GM13977 (cell line): ENCODE measurements at places on chromosomes 13 and 19.

- DNase-seq = no peak
Observed at GRCh38 chr13:107192289-107192688, 624.4 kb upstream of the ARGLU1 start.

GRCh38 chr13:69648340-69649062, 459.1 kb upstream of the ATXN8OS start:
- no peak for DNase-seq

- no peak for DNase-seq
Observed at GRCh38 chr13:113937073-113937472, 36.8 kb downstream of the C13orf46 start.

DNA sequence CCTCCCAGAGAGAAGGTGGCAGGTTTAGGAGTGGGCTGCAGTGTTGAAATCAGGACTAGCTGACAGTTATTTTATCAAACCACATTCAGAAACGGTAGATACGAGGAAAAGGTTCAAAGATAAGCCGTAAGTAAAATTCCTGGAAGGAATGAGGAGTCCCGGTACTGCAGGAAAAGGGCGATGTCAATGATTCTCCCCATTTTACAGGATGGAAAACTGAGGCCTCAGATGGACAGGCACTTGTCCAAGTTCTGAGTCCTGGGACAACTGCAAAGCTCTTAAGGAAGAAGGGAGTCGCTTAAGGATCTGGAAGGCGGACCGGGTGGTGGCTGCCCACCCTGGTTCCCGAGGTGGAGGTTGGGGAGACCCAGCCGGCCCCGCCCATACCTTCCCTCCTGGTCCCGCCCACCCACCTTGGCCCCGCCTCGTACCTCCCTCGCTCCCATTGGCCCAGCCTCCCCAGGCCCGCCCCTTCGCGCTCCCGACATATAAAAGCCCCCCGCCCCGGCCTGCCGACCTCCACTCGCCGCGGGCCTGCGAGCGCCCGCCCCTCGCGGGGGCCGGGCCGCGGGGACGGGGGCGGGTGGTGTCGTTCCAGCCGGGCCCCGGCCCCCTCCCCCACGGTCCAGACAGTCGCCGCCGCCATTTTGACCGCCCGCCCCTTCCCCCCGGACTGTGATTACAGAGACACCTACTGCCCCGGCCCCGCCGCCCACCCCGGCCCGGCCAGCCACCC, 603 bp downstream of the RFX1 start:
- peak; percentile 87 for DNase-seq

DNA sequence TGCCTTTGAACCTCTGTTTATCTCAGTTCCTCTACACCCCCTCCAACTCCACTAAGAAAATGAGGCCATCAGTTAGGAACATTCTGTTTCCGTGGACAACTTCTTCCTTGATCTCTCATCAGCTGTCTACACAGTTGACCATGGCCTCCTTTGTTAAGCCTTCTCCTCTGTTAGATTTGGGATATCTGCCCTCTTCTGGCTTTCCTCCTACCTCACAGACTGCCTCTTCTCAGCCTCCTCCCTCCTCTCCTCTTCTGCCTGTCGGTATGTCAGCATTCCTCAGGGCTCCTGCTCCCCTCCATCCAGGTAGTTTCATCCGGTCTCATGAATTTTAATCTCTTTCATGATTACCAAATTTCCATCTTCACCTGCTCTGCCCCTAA, 454.9 kb downstream of the FOXO1 start:
- DNase-seq = no peak

DNA sequence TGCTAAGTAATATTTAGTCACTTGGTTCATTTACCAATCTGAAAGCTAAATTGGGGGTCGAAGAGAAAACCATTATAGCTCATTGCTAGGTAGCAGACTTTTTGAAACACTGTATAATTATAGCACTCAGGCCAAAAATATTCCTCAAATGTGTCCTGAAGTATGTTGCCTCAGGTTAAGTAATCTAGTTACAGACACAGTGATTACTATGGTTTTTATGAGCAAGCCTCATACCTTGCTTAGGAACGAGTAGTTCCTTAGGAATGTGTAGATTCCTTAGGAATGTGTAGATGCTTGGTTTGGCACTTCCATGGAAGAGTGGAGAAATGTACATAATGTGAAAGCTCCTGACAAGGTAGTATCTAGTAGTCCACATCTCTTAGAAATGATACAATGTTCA, 387.5 kb downstream of the LMO7 start:
- DNase-seq = no peak

GRCh38 chr13:36712770-36713169, 39.0 kb downstream of the SERTM1 start:
- DNase-seq = no peak

DNA sequence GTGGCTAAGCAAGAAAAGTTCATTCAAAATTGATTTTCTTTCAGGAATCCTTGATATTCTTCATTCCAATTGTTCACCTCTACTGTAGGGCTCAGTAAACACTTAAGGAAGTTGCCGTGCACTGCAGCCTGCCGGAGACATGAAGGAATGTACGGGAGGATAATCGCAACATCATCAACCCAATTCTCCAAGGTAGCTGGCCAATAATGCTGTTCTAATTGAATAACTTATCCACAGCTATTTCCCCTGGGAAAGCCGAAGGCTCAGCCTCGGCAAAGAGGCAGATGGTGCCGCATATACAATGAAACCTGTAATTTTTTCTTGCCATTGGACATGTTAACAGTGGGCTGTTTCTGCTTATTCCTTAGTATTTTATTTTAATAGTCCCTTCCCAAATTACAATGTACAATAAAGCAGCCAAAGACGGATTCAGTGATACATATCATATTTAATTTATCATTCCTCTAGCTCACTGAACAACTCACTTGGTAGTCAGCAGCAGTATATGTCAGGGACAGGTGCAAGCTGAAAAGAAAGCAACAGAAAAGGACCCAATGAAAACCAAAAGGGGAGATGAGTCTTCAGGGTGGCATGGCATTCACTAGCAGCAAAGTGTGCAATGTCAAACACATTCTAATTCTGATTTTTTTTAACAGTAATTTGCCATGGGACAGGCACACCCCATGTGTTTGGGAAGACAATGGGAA, 420.5 kb upstream of the KLF12 start:
- DNase-seq = no peak

DNA sequence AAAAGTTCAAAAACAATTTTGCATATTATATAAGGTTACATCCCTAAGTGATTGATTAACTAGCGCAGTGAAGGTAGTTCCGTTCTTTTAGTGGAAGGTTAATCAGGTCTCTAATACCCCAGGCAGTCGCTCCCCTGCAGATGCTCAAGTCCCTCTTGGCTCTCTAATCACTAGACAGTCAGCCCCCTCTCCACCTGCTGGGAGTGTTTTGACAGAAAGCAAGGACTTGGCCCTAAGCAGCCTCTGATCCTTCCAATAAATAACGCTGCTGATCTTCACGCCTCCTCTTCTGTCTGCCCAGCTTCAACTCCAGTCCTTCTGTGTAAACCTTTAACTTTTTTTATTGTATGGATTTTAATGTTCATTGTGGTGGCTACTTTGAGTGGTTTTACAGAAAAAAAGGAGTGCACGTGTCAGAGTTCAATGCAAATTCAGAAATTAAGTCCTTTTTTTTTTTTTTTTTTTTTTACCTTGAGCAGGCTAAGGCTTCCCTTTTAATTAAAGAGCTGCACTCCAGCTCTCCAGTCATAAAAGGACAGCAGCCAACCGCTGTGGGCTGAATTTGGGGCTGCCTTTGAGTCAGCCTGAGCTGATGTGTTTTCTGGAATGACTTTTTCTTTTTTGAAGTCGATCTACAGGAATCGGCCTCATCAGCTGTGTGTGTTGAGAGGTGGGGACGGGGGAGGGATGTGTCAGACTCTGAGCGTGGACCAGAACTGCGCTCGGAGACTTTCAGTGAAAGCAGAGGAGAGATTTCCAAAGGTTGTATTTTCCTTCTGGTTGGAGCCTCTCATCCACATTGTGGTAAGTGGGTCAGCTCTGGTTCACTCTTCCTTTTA, 33.8 kb upstream of the MYO16 start:
- DNase-seq = no peak

GRCh38 chr13:23580684-23581060, 10.5 kb downstream of the TNFRSF19 start:
- DNase-seq = no peak

DNA sequence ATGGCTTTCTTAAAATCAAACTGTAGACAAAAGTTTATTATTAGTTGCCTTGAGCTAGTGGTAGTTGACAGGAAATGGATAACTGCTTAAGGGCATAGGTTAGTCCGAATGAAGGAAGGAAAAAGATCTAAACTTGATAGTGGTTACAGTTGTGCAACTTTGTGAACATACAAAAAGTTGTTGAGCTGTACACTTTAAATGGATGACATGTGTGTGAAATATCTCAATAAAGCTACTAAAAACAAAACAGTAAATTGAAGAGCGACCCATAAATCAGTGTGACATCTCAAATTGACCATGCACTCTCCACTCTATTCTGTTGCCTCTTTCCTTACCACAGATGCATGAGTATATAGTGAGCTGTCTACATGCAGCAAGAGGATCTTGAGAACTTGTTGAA, 1757.8 kb downstream of the PCDH9 start:
- no peak for DNase-seq

- no peak for DNase-seq
Observed at GRCh38 chr13:80250213-80250810, 90.6 kb downstream of the SPRY2 start.

DNA sequence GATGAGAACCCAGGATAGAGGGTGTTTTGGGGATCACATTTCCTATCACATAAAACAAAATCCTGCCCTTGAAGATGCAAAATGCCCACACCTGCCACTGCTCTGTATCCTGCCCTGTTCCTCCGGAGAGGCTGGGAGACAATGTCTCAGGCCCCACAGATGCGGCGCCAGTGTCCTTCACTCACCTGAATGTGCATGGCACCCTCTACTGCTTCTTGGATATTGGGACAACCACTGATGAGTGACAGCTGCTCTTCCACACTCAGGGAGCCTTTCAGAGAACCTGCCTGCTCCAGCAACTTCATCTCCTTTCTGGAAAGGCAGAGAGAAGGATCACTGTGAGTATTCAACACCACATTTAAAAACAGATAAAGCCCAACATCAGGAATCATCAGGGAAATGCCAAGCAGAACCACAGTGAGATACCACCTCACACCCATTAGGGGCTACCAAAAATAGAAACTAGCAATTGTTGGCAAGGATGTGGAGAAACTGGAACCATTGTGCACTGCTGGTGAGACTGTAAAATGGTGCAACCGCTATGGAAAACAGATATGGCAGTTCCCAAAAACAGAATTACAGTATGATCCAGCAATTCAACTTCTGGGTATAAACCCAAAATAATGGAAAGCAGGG, 36.4 kb downstream of the CRYL1 start:
- peak; percentile 57 for DNase-seq

DNA sequence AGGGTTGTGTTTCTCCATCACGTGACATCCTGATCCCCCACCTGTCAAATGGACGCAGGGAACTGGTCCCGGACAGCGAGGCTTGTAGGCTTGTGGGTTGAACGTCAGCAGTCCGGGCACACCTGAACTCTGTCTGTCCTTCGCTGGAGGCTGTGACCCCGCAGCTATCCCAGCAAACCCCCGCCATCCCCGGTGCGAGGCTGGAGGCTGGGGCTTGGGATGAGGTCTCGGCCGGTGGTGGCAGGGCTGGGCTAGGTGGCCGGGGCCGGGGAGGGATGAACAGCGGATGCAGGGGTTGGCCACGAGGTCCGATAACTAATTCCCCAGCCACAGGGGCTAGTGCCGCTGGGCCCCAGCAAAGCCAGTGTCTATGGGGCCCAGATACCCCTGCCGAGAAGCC, 8.8 kb downstream of the LSM7 start:
- no peak for DNase-seq

DNA sequence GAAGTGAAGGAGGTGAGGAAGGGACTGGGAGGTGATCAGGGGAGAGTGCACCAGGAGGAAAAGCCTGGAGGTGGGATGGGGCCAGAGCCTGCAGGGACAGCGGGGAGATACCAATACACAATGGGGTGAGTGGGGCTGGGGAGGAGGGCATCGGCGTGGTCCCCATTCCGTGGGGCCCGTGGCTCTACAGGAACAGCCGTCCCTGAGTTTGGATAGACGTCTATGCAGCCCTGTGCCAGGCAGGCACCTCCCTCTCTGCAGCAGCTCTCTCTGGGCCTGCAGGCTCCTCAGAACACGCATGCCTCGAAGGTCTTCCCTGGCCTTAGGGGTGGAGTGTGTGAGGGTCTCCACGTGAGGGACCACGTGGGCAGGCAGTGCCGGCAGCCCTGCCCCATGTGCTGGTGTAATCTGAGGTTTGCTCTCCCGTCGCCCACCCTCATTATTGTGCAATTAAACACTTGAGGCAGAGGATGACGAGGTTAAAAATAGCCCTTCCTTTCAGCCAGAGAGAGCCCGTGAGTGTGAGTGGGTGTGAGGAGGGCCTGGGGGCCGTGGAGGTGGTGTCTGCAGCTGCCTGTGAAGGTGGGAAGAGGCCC, 16.5 kb downstream of the C2CD4C start:
- no peak for DNase-seq

- no peak for DNase-seq
Observed at GRCh38 chr13:32663660-32664059, 77.4 kb downstream of the PDS5B start.

- no peak for DNase-seq
Observed at GRCh38 chr13:32754179-32754578, 167.9 kb downstream of the PDS5B start.

DNA sequence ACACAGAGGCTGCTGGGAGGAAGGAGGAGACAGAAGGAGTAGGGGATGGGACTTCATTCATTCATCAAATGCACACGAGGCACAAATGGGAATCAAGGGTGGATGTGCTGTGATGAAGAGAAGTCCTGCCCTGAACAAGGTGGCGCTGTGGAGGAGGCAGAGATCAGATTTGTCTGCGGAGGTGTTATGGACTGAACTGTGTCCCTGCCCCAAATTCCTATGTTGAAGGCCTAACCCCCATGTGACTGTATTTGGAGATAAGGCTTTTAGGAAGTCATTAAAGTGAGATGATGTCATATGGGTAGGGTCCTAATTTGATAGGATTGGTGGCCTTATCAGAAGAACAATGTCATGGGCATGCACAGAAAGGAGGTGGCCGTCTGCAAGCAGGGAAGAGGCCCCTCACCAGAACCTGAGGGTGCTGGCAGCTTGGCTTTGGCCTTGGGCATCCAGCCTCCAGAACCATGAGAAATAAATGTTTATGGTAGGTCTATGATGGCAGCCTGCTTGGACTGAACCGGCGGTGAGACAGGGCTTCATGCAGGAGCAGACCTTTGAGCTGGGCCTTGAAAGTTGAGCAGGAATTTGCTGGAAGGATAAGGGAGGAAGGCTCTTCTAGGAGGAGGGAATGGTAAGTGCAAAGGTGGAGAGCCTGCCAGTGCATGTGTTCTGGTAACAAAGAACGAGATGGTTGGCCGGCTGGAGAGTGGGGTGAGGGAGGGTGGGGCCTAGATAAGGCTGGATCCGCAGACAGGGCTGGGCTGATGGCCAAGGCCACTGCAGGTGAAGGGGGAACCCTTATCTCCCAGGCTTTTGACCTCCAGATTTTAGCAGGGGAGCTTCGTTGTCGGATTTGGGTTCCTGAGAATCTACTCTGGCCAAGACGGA, 2.7 kb upstream of the CEBPA start:
- DNase-seq = peak; percentile 24

- DNase-seq = no peak
Observed at GRCh38 chr13:83733293-83733692, 149.0 kb downstream of the SLITRK1 start.

GRCh38 chr19:33456845-33457220, 64.8 kb downstream of the PEPD start:
- DNase-seq = no peak

- DNase-seq = no peak
Observed at GRCh38 chr13:28583651-28584091, 75.3 kb upstream of the POMP start.
